ENCODE measurements at places on chromosomes 5 and 9. TPM values are rescaled to one million over a fixed set of nuclear protein-coding genes. Genes with fewer than 3 reads are reported as not detected.

DNA sequence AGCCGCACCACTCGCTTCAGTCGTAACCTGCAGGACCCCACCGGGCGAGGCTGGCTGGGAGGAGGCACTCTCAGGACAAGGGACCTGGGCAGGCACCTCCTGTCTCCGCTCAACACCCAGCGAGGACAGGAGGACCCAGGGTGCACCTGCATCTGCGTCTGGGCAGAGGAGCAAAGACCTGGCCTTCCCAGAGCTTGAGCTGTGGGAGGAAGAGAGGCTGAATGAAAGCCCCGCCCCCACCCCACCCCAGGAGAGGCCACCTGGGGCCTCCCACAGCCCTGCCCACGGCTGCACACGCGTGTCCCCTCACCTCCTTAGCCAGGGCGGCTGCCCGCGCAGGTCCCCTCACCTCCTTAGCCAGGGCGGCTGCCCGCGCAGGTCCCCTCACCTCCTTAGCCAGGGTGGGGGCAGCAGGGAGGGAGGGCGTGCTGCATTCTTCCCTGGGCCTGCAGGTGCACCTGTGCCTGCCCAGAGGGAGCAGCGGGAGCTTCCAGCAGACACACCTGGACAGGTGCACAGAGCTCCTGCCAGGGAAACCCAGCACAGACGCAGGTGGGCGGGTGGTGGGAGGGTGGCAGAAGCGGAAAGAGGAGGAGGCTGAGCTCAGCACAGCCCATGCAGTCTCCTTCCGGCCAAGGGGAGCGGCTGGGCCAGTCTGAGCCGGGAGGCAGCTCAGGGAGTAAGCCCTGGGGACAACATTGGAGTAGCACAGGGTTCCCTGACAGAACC lies 18.5 kb upstream of the SLC12A7 start:
- no peak for DNase-seq

DNA sequence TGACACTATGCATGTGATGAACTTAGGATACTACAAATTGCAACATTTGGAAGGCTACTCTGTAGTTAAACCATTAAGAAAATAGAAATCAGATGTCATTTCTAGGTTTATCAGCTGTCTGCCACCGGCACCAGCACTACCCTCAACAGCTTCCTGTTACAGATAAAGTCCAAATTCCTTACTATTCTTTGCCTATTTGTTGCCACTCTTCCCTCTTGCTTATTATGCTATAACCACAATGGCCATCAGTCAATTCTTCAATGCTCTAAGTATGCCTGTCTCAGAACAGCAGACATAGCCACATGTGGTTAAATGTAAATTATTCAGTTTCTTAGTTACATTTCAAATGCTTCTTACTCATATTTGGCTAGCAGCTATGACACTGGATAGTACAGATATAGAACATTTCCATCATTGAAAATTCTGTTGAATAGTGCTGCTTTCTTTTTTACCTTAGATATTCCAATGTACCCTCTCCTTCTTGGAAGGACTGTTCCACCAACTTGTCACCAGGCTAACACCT lies 21.0 kb downstream of the DHX29 start:
- no peak for DNase-seq

- DNase-seq = no peak
Measured at GRCh38 chr5:17872204-17872603, 237.9 kb downstream of the TAF11L14 start.

DNA sequence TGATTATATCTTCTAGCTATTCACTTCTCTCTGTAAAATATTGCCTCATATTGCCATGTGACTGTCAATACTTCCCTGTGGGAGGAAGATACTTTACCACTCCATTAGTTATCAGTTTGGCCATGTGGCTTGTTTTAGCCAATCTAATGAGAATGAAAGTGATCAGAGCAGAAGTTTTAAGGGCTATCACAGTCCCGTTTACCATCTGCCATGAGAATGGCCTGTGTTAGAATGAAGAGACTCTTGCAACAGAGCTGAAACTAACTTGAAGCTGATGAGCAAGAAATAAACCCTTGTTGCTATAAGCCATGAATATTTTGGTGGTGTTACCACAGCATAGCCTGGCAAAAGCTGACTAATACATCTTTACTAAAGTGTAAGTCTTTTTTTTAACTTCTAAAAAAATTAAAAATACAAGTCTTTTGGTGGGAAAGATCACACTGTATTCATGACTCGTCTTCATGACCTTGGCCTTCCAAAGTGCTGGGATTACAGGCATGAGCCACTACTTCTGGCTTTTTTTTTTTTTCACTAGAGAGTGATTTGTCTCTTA lies 68.0 kb upstream of the CTNNA1 start:
- DNase-seq = no peak

- no peak for DNase-seq
Measured at GRCh38 chr9:89662718-89663613, 58.2 kb downstream of the GADD45G start.

DNA sequence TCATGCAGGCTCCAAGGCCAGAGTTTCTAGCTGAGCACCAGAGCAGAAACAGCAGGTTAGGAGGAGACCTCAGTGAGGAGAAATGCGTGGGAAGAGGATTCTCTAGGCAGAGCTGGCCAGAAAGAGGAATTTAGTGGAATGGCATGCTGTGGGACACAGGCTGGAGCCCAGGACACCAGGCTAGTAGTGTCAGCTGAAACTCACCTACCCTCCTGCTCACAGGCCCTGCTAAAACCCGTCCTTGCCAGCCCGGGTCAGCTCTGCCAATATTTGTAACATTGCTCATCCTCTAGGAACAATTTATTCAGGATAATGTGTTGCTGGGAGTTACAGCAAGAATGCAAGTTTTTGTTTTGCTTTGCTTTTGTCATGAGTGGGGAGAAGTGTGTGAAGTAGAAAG lies 40.2 kb upstream of the AGXT2 start:
- no peak for DNase-seq

DNA sequence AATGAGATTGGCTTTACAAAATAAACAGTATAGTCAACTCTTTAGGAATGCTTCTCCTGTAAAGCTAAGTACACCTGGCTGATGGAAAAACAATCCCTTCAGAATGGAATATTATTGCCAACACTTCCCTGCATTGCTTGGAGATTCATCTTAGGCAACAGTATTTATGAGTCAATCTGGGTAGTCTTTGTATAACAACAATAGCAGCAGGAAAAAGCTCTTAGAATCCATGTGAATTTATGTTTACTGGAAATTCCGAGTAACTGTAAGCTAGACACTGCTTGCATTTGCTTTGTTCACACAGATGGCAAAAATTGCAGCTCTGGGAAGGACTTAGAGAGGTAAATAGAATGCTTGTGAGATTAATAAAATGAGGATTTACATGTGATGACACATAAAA lies 101.7 kb upstream of the NTRK2 start:
- DNase-seq = no peak

DNA sequence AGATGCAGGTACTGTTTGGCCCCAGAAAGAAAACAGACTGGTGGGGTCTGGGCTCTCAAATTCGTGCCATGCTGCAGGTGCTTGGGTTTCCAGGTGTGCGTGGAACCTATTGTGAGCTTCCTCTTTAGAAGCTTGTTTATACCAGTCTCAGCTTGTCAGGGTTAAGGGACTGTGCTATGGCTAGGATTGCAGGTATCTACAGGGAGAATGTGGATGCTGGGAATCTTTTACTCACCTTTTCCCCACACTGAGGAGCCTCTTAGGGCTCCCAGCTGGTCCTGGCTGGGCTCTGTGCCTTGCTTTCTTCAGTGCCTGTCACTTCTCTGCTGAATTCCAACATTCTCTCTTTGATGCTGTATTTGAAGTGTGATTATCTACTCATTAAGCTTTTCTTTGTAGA lies 111.8 kb downstream of the WDR70 start:
- DNase-seq = no peak

GRCh38 chr5:132525299-132525724 lies 18.0 kb downstream of the IL5 start:
- no peak for DNase-seq

- no peak for DNase-seq
Measured at GRCh38 chr5:123817267-123817666, 305.3 kb downstream of the CSNK1G3 start.

GRCh38 chr9:118928722-118929121 lies 440.5 kb downstream of the BRINP1 start:
- DNase-seq = no peak

DNA sequence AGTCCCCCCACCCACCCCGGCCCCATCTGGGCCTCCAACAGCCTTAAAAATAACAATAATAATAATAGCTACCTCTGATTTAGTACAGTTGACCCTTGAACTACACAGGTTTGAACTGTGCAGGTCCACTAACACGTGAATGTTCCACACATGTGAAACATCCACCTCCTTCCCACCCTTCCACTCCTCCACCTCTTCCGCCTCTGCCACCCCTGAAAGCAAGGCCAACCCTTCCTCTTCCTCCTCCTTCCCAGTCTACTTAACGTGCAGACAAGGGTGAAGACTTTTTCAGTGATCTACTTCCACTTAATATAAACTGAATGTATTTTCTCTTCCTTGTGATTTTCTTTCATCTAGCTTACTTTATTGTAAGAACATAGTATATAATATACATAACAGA lies 10.8 kb downstream of the PDGFRB start:
- DNase-seq = no peak

- DNase-seq = no peak
Measured at GRCh38 chr9:79667817-79668436, 96.2 kb downstream of the TLE4 start.

- no peak for DNase-seq
Measured at GRCh38 chr9:15873573-15874177, 320.8 kb downstream of the CCDC171 start.

DNA sequence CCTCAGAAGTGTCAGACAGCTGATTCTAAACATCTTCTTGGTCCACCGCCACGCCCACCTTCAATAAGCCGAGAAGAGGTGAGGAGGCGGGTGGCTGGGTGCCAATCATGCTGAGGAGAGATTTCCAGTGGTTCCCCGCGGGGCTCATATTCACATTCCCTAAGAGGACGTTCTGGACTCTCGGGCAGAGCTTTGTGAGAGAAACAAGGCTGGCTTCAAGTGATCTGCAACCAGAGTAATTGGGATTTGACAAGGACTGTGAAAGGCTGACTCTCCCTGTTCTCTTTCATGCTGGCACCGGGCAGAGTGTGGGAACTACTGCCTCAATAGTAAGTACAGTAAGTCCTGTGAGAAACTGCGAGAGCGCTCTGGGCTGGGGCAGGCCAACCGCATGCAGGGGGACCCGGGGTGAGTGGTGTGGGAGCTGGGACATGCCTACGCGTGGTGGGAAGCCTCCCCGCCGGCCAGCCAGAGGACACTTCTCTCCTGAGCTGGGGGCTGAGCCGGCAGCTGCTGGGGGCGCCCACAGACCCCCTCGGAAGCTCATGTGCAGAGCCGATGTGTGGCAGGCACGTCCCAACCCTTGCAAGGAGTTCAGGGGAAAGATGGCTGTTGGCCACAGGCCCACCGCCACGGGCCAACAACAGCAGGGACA lies 110.9 kb downstream of the LIFR start:
- DNase-seq = no peak

Gene MED22
- total RNA-seq = 32.9 TPM

Gene FAM193B
- total RNA-seq = 72.4 TPM

GRCh38 chr5:166909040-166909439 lies 1382.4 kb upstream of the WWC1 start:
- DNase-seq = no peak

DNA sequence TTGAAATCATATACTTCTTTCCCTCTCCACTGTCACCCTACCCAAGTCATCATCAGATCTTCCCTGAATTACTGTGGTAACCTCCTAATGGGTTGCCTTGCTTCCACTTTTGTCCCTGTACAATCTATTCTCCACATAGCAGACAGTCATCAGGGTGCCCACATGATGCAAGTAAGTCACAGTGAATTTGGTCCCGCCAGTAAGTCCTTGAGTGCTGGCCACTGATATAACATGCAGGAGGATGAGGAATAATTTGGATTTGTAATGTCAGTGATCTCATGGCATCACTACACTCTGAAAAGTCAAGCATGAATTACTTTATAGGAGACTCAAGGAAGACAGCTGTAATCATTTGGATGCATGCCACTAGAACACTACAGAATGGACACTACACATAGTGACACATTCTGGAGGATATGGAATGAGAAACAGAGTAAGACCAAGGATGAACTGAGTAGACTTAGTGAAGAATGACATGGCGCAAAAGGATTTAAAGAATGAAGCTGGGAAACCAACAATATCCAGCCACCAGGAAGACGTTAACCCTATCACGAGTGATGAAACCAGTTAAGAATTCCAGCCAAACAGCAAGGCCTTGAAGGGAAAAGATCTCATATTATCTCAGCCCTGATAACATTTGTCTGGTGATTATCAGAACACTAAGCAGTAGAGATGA lies 28.6 kb downstream of the MARCHF3 start:
- DNase-seq = no peak

Gene FCN2
- total RNA-seq = not detected

Gene IFNA16
- not detected for total RNA-seq

Gene DBH
- total RNA-seq = 12.0 TPM

Gene SPATA9
- not detected for total RNA-seq

DNA sequence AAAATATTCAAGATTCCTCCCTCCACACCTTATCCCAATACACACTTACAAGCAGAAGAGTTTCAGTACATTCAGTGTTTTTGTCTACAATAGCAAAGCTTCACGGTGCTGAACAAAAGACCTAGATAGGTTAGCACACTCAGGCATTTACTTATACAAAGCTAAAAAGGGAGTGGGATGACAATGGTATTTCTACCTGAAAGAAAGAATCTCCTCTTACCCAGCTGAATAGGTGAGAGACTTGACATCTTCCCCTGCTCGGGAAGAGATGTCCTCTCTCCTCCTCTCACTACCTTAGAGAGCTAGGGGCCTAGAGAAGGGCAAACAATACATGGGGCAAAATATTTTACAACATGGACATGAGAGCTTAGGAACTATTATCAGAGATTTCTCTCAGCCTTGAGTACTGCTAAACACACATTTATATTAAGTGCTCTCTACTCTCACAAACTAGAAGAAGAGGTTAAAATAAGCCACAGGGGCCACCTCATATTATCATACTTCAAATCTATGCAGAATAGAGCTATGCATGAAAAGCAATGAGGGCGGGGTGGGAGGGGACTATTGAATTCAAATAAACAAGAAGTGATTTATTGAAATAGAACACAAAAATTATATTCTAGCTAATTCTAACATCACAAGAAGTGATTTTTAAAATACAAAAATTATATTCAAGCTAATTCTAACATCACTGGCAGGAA lies 38.6 kb upstream of the RNF38 start:
- no peak for DNase-seq

- DNase-seq = no peak
Measured at GRCh38 chr9:92636627-92637026, 33.3 kb downstream of the IPPK start.

GRCh38 chr5:134100283-134101091 lies 14.0 kb upstream of the TCF7 start:
- no peak for DNase-seq

GRCh38 chr5:17056141-17056631 lies 120.1 kb upstream of the MYO10 start:
- no peak for DNase-seq
